ENCODE measurements at places on chromosomes 5 and 9. TPM values are rescaled to one million over a fixed set of nuclear protein-coding genes. Genes with fewer than 3 reads are reported as not detected.
A peak's percentile ranks its signal among the peaks of the same experiment; 100 is the strongest.

DNA sequence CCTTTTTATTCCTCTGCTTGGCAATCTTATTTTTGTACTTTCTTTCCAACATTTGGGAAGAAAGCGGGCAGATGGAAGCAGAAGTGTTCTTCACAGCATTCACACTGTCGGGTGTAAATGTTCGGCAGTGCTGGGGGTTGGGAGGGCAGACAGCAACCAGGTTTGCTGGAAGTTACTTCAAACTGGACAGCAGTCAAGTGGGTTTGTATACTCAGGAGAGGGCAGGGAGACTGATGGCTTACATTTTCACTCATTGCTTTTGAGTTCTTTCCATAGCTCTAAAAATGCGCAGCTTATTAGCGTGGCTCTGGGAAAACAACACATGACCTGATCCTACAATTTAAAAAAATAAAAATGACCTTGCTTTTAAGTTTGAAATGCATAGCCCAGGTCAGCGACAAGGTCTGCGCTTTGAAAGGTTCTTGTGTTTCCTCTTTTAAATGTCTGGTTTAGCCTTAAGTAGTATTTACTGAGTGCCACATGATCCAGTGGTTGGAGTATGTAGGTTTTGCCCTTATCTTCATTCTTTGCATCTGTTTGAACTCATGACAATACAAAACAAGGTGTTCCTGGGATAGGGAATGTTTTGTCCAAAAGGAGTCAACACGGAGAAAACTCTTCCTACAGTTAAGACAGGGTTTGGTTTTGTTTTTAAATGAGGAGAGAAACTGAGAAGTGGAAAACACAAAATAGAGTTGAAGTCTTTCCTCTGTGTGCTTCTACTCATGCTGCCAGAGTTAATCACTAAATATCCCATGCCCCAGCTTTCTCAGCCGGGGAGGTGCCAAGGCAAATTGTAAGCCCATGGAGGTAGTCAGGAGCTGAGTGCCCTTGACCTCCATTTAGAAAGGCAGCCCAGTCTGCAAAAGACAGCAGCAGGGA, 132.7 kb upstream of the DMRT1 start:
- no peaks in the 10 kb centered on the region for H3K27me3 ChIP-seq
- DNase-seq: no peak
- peaks cover 37% of the 10 kb centered on the region for H3K4me1 ChIP-seq
- peak overlapping the region; percentile 84 for H3K4me3 ChIP-seq
- peaks cover 31% of the 10 kb centered on the region for H3K36me3 ChIP-seq

- no peak for DNase-seq
- peaks cover 9% of the 10 kb centered on the region for H3K4me1 ChIP-seq
- no peak overlapping the region for H3K4me3 ChIP-seq
- H3K36me3 ChIP-seq: peaks cover 5% of the 10 kb centered on the region
These were observed 797 bp upstream of the CCL27 start for GRCh38 chr9:34663303-34663605.

GRCh38 chr5:172616730-172617129, 24.3 kb upstream of the NEURL1B start:
- no peak for DNase-seq
- peaks cover 10% of the 10 kb centered on the region for H3K4me1 ChIP-seq
- H3K4me3 ChIP-seq: no peak overlapping the region
- no peaks in the 10 kb centered on the region for H3K27me3 ChIP-seq
- H3K27ac ChIP-seq: no peak overlapping the region

GRCh38 chr5:134945041-134945440, 22.7 kb upstream of the CATSPER3 start:
- DNase-seq: no peak
- H3K4me1 ChIP-seq: peaks cover 11% of the 10 kb centered on the region
- no peak overlapping the region for H3K27ac ChIP-seq
- no peak overlapping the region for H3K4me3 ChIP-seq
- H3K27me3 ChIP-seq: no peaks in the 10 kb centered on the region

DNA sequence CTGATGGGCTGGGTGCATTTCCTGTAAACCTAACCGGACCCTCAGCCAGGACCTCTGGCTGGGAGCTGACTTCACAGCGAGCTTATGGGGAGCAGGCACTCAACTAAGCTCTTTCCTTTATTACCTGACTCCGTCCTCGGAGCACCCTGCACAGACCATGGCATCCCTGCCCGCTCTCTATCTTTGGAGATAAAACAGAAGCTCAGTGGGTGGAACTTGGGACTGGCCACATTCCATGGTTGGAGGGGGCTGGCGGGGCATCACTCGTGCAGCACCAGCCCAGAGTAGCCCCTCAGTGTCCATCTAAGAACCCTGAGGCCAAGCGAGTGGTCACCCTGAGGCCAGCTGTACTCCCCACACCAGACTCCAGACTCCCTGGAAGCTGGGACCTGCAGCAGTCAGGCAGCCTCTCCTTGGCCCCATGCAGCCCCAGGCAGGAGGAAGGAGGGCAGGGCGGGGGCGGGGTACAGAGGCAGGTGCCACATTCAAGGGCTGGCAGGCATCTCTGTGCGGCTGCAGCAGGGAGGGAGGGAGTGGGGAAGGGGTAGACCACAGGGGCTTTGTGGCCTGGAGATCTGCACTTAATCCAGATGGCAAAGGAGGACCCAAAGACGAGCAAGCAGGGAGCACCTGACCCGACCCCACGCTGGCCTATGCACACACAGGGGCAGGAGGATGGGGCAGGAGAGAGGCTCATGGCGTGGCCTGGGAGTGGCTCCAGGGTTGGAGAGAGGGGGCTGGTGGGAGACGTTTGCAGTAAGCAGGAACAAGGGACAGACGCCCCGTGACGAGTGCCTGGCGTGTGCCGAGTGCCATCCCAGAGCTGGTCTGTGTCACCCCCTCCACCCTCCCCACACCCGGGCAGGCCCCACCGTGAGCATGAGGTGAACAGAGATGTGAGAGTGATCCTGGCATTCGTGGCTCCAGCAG, 26.1 kb downstream of the GLT6D1 start:
- H3K27me3 ChIP-seq: peaks cover 2% of the 10 kb centered on the region
- peak; percentile 56 for DNase-seq
- no peaks in the 10 kb centered on the region for H3K36me3 ChIP-seq
- peak overlapping the region; percentile 90 for H3K27ac ChIP-seq
- no peak overlapping the region for H3K4me3 ChIP-seq

CDC20B gene
- total RNA-seq: 0.38 TPM

GRCh38 chr9:85199866-85200495, 530.5 kb downstream of the NTRK2 start:
- H3K4me1 ChIP-seq: no peaks in the 10 kb centered on the region
- DNase-seq: no peak
- no peaks in the 10 kb centered on the region for H3K36me3 ChIP-seq
- H3K4me3 ChIP-seq: no peak overlapping the region

DNA sequence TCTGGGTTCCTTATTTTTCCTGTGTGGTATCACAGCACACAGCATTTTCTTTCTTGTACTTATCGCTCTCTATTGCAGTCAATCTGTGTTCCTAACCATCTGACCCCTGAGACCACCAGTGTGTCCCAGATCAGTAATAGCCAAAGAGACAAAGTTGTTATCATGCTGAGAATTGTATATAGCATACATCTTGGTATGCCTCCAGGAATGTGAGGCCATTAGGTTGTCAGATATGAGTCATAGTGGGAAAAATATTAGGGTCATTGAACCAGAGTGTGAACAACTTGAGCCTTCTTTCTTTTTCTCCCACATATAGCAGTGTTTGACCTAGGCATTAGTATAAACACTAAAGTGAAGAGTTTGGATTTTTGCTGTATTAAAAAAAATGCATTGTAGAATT, 106.3 kb downstream of the NDUFAF2 start:
- peaks cover 9% of the 10 kb centered on the region for H3K4me1 ChIP-seq
- DNase-seq: no peak
- H3K4me3 ChIP-seq: no peak overlapping the region
- H3K36me3 ChIP-seq: peaks cover 3% of the 10 kb centered on the region
- no peaks in the 10 kb centered on the region for H3K27me3 ChIP-seq

All from type B pancreatic cell (in vitro differentiated cells).